ENCODE measurements at places on chromosomes 6 and 20.

DNA sequence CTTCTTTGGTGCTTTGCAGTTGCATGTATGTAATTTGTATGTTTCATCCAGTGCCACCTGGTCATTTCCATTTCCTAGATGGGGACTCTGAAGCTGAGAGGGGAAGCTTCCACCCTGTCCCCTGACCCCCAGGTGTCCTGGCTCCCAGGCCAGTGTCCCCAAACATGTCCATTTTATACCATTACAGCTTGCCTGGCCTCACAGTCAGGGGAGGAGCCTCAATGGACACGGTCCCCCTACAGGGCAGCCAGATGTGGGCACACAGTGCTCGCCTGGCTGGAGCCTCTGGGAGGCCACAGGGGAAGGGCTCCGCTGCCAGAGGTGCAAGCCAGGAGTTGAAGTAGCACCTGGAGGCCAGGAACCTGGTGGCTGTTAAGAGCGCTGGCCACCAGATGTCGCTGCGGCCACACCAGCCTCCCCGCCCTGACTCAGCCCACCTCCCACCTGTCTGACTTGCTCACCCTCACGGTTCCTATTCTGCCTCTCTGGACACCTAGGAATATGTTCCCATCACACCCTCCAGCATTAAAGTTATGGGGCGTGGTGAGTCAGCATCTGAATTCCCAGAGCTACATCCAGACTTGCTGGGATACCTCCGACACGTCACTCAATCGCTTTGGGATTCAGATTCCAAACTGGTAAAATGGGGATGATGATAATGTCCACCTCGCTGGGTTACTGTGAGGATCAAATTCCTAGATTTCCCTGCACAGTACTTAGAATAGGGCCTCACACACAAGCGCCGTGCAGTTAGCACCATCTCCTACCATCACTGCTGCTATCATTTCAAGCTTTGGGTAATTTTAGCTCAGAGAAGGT, 107.4 kb downstream of the SULF2 start:
- peak; percentile 23 for DNase-seq

GRCh38 chr6:128519931-128520435, 416 bp downstream of the PTPRK start:
- DNase-seq, result no peak

DNA sequence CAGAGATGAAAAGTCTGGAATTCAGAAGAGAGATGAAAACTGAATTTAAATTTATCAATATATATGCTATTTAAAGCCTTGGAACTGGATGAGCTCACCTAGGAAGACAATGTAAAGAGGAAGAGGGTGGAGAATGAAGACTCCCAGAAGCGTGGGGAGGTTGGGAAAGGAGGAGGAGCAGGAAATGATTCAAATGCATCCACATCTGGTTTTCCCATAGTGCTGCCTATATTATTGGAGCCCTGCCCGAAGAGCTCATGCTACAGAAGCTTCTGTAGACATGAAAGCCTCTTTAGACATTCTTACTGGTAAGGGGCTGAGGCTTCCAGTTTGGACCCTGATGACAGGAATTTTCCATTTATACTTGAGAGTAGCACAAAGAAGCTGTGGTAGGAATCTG, 19.2 kb downstream of the PDE7B start:
- no peak for DNase-seq

GRCh38 chr6:40348591-40348990, 238.6 kb downstream of the LRFN2 start:
- no peak for DNase-seq

DNA sequence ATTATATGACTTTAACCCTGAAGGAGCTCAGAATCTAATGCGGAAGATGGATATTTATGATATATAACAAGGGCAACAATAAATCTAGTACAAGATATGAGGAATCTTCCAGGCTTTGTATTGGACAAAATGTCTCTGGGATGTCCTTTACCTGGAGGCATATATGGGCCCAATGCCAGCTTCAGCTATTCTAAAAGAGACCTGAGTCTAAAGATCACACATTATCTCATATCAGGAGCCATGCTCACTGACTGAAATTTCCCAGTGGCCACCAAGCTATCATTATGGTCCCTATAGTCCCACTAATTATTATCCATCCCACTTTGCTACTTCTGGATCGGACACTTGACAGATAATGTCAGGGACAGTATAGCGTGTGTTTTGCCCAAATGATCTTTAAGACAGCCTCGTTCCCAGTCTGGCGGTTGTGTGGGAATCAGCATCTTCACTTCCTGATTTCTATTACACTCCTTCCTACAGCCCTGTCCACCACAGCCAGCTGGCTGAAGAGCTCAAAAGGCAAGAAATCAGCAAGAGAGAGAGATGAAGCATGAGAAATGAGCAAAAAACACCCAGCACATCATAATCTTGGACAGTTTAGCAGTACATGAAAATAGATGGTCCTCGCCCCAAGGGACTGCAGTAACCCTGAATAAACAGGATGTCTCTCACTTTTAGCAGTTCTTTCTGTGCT, 34.9 kb downstream of the KLHL31 start:
- DNase-seq, result no peak

GRCh38 chr6:92109956-92110355, 1309.4 kb downstream of the EPHA7 start:
- DNase-seq, result no peak

DNA sequence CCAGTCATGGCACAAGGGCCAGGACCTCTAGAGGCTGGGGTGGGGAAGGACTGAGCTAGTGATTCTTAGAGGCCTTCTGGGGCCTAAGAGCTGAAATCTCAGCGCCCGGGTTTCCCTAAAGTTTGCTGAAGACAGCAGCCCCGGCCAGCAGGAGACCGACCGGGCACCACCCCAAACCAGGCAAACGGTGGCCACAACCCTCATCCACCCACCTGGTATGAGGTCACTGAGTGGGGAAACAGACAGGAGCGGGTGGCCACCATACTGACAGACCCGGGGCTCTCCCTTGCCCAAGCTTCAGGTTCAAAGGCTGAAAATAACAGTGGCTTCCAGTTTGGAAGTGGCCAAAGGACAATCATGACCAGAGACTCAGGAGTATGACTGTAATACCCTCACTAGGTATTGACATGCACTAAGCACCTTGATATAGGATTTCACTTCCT, 35.0 kb upstream of the ID1 start:
- DNase-seq, result no peak

GRCh38 chr20:17735206-17735804, 35.5 kb downstream of the BANF2 start:
- no peak for DNase-seq

GRCh38 chr6:27836141-27836782, 75.9 kb downstream of the OR2B2 start:
- DNase-seq, result no peak

DNA sequence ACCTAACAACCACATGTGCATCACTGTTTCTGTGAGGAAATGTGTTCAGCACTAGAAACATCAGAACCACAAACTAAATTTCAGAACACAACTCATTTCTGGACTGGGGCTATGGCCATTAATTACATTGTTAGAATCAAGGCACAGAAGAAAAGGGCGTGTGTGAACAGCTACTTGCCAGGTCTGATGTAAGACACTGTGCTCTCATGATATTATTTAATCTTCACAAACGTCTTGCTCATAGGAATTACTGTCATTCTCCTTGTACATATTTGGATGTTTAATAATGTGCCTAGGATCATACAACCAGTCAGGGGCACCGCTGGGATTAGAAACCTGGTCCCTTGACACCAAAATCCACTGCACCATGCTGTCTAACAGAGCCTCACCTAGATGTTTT, 14.8 kb downstream of the ADGRF1 start:
- DNase-seq, result no peak

DNA sequence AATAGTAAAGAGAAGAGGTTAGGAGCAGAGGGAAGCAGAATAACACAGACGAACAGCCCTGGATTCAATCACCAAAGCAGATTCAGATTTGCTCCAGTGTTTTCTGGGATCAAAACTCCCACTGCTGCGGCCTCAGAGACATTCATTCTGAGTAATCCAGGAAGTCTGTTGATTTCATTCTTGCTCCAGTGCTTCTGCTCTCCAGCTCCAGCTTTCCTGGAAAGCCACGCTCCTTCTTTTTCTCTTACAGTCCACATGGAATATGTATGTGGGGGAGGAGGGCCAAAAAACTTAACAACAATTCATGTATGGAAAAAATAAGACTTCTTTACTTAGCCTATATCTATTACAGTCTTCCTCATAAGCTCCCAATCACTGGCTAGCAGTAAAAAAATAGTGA, 26.4 kb upstream of the UST start:
- no peak for DNase-seq

GRCh38 chr6:52489881-52490280, 69.7 kb downstream of the EFHC1 start:
- no peak for DNase-seq

DNA sequence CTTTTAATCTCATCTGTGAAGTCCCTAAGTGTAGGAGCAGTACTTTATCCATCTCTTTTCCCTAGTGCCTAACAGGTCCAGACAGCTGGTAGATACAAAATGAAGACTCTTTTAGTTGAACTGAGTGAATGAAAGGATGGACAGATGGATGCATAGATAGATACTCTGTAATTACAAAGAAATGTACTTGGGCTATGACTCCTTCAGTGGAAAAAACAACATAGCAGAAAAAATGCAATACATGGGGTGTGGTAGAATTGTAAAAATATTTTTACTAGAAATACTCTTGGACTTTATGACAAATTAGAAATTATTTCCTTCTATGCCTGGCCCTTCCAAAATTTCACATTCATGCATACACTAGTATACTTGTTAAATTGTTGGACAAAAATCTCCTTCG, 29.3 kb downstream of the KCNQ5 start:
- no peak for DNase-seq

GRCh38 chr6:112984899-112985298, 637.8 kb downstream of the RFPL4B start:
- DNase-seq, result no peak

DNA sequence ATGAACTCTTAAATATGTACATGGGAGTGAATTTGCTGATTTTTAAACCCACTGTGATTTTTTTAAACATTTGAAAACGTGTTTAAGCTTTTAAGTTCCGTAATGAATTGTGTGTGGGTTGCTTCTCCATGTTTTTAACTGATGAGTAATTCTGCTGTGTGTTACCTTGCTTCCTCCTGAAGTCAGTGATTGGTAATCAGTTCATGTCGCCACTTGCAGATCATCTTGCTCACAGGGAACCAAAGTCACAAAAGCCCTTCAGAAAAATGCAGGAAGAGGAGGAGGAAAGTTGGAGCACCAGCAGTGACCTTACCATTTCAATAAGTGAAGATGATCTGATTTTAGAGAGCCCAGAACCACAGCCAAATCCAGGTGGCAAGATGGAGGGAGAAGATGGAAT, 36.7 kb downstream of the KIZ start:
- no peak for DNase-seq

DNA sequence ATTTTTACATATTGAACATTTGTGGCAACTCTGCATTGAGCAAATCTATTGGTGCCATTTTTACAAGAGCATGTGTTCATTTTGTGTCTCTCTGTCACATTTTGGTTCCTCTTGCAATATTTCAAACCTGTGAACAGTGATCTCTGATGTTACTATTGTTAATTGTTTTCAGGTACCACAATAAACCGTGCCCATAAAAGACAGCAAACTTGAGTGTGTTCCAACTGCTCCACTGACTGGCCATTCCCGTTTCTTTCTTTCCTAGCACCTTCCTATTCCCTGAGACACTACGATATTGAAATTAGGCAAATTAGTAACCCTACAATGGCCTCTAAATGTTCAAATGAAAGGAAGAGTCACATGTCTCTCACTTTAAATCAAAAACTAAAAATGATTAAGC, 79.6 kb downstream of the REV3L start:
- no peak for DNase-seq

DNA sequence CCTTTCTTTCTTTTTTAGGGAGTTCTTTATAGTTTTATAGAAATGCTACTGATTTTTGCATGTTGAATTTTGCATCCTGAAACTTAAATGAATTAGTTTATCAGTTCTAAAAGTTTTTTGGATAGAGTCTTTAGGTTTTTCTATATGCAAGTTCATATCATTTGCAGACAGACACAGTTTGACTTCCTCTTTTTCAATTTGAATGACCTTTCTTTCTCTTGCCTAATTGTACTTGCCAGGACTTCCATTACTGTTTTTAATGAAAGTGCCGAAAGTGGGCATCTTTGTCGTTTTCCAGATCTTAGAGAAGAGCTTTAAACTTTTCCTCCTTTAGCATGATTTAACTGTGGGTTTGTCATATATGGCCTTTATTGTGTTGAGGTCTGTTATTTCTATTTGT, 21.1 kb upstream of the EDN1 start:
- DNase-seq, result no peak

- no peak for DNase-seq
These were observed 188.9 kb upstream of the TAB2 start for GRCh38 chr6:149128489-149129145.

- no peak for DNase-seq
These were observed 208.4 kb downstream of the CENPW start for GRCh38 chr6:126548300-126548699.

DNA sequence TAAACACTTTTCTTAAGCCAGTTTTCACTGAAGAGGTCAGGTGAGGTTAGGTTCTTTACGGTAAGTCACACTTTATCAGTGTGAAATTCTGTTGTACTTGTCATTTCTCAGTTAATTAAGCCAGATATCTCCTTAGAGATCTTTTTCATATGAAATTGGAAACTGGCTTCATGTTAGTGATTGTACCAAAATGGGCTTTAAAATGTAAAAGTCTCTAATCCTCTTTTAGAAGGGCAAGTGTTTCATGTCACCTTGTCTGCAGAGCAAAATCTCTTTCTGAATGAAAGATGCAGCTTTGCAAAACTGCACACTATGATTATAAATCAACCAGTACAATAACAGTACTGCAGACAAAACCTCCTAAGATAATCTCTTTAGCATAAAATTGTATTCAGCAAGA, 209.2 kb upstream of the RNF217 start:
- DNase-seq, result no peak

DNA sequence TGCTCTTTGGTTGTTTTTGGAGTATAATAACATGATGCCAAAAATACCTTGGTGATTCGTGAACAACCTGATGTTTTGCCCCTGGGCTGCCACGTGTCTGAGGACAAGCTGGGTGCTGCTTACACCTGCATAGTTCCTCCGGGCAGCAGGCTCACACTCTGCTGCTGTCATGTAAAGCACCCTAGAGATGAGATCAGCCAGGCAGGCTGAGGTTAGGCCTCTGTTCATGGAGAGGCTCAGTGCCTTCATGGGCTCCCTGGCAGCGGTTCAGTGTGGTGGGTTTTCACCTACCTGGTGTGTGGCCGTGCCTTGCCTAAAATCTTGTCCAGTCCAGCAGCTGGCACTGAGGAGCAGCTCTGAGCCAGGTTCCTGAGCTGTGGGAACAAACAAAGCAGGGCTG, 60.1 kb upstream of the TAGAP start:
- DNase-seq, result no peak

- DNase-seq, result no peak
These were observed 64.7 kb upstream of the MTHFD1L start for GRCh38 chr6:150800674-150801314.

GRCh38 chr6:128079021-128079420, 178.2 kb upstream of the THEMIS start:
- no peak for DNase-seq

- DNase-seq, result no peak
These were observed 80.2 kb upstream of the OPRM1 start for GRCh38 chr6:153958860-153959259.

- DNase-seq, result no peak
These were observed 12.1 kb downstream of the NHSL1 start for GRCh38 chr6:138487102-138487604.

GRCh38 chr6:39300739-39301138, 13.5 kb downstream of the KCNK17 start:
- no peak for DNase-seq

GRCh38 chr6:142542704-142543233, 241.0 kb downstream of the ADGRG6 start:
- no peak for DNase-seq

- no peak for DNase-seq
These were observed 254.1 kb downstream of the PRL start for GRCh38 chr6:22042706-22043105.

- DNase-seq, result no peak
These were observed 169.6 kb upstream of the ECI2 start for GRCh38 chr6:4304927-4305455.
